ENCODE measurements at places on chromosomes 12 and 14.

DNA sequence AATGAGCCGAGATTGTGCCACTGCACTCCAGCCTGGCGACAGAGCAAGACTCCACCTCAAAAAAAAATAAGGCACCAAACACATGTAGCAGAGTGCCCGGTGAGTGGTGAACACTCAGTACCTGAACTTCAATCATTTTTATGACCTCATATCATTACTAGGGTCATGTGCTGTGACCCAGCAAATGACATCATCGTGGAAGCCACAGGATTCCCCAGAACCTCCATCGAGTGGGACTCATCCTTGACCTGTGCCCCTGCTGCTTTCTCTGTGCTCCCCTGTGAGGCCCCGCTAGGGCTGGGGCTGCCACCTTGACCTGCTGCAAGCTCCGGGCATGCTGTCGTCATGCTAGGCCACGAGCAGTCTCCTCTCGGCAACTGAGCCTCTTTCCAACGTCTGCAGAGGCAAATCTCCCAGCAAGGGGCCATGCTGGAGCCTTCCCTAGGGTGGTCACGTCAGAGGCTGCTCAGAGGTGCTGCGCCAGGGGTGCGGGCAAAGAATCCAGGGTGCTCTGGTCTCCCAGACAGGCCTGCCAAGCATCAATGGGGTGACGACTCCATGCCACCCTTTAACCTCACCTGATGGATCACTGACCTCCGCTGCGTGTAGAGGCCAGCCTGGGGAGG is 18.5 kb downstream of the GLTP start:
- no peak for DNase-seq

DNA sequence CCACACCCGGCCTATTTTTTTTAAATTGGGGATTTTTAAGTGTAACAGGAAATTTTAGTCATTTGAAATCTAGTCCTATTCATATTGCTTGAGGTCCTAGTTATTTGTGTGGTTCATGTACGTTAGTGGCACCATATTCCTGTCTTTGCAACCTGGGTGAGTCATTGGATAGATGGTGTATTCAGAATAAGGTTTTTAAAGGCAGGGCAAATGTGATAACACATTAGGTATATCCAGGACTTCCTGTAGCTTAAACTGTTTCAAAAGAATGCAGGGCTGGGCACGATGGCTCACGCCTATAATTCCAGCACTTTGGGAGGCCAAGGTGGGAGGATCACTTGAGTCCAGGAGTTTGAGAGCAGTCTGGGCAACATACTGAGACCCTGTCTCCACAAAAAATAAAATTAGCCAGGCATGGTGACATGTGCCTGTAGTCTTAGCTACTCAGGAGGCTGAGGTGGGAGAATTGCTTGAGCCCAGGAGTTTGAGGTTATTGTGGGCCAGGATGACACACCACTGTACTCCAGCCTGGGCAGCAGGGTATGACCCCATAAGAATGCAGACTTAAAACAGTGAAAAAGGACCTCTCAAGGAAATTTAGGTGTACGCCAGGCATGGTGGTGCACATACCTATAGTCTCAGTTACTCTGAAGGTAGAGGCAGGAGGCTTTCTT is 8.1 kb downstream of the ATP6V0A2 start:
- DNase-seq = no peak

GRCh38 chr12:78037707-78038106 is 207.0 kb downstream of the NAV3 start:
- DNase-seq = no peak

DNA sequence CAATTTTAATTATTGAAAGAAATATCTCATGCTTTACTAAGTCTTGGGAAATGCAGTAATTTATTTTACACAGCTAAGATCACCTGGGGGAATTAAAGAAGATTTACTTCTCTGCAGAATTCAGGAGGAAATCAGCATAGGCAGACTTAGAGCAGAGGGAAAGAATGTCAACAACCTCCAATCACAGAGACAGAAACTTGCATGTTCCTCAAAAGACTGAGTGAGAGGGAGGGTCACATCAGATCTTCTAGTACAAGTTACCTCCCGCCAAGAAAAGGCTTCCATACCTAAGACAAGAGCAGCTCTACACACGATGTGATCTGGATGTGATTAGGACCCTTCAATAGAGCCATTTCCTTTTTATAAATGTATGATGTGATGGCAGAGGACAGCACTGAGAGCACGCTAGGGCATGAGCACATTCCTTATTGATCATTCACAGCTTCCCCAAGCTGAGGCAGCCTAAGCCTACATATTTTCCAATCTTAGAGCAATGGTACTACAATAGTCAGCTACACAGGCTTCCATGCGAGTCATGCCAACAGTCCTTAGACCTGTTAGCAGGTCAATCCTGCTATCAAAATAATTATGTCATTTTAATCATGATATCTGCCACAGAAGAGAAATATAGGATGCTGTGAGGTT is 403.3 kb downstream of the ETNK1 start:
- no peak for DNase-seq

DNA sequence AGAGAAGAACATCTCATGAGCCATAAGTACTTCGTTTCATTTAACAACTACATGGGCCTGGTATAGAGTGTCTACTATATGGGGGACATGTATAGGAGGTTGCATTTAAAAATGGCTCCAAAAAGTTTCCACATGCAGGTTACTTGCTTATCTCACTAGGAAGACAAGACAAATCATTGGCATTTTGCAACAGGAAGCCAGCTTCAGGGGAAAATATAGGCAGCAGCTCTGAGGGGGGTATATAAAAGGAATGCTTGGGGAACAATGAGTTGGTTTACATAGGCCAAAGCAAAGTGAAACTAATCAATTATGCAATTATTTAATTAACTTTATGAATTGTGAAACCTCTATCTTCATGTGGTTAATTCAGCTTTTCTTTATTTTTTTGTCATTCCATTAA is 225.3 kb downstream of the KCNH5 start:
- DNase-seq = no peak

- DNase-seq = no peak
These were observed 9.3 kb upstream of the TMEM260 start for GRCh38 chr14:56570295-56570694.

DNA sequence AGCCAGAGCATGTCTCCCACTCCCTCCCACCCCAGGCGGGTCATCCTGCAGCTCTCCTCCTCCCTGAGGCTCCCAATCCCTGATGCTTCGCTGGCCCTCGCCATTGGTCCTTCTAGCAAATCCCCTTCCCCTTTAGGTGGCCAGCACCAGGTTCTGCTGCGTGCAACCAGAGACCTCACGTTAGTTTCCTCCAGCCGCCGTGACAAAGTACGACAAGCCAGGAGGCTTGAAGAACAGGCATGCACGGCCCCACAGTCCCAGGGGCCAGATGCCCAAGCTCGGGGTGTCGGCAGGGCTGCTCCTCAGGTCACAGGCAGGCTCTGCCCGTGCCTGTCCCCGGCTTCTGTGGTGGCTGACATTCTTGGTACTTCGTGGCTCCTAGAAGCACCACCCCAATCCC is 95.8 kb downstream of the RIMBP2 start:
- no peak for DNase-seq

- no peak for DNase-seq
These were observed 95.2 kb upstream of the HMGA2 start for GRCh38 chr12:65728848-65729793.

- DNase-seq = no peak
These were observed 3.2 kb upstream of the CLEC4C start for GRCh38 chr12:7750350-7750749.

DNA sequence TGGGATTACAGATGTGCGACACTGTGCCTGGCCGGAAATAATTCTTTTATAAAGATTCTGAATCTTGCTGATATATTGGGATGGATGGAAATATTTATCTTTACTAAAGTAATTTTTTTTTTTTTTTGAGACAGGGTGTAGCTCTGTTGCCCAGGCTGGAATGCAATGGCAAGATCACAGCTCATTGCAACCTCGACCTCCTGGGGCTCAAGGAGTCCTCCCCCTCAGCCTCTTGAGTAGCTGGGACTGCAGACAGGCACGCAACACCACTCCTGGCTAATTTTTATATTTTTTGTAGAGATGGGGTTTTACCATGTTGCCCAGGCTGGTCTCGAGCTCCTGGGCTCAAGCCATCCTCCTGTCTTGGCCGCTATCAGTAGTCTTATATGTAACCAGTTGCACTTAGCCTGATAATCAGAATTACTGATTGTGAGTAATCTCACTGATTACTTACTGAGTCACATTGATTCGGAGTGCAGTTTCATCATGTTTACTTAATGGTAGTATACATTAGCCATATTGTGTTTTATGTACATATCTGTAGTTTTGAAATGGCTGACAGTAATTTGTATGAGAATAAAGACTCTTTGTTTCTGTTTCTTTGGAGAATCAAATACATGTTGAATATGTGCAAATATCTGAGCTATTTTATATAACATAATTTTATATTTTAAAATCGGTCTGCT is 50.4 kb upstream of the LRTM2 start:
- DNase-seq = no peak

DNA sequence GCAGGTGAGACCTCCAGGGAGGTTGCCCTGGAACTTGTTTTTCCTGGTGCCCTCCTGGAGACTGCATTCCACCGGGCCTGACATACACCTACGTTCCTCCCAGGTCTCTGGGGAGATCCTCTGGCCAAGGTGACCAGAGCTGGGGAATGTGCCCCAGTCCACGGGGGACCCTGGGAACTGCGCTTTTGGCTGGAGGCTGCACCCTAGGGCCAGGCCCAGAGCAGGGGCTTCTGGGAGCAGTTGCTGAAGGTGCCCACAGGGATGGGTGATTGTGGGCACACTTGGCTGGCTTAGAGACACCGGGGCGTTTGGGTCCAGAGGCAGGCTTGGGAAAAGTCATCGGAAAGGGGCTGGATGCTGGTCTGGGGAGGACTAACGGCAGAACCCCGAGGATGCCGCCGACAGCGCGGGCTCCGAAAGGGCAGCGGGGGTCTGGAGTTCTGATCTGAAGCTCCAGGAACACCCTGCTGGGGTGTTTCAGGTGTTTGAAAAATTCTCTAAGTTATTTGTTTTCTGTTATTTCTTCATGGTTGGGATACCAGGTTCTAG is 36.5 kb upstream of the TDRD9 start:
- no peak for DNase-seq

GRCh38 chr12:29728030-29728429 is 55.7 kb downstream of the TMTC1 start:
- DNase-seq = no peak

DNA sequence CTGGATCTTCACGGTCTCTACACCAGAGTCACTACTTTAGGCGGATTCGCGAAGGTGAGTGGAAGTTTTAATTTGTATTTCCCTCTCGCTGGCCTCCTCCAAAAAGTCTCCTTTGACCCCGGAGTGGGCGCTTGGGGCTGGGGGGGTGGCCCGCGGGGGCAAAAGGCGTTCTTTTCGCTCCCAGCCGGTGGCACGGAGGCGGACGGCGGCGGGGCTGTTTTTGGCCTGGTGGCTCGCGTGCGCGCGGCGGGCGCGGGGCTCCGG is 510 bp downstream of the ARID2 start:
- DNase-seq = no peak

- DNase-seq = peak; percentile 42
These were observed 34.0 kb downstream of the VCPKMT start for GRCh38 chr14:50082308-50082742.

GRCh38 chr14:72788972-72789728 is 104.8 kb downstream of the DPF3 start:
- no peak for DNase-seq

DNA sequence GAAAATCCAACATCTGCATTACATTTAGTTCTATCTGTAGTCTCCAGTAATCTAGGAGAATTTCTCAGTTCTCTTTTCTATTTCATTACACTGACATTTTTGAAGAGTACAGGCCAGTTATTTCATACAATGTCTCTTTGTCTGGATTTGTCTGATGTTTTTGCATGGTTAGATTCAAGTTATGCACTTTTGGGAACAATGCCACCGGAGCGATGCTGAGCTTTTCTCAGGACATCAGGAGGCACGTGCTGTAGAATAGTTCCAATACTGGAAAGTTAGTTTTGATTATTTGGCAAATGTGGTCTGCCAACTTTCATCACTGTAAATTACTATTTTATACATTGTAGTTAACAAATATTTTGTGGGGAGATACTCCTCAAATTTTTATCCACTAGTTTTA is 43.1 kb downstream of the ALDH1L2 start:
- DNase-seq = no peak

DNA sequence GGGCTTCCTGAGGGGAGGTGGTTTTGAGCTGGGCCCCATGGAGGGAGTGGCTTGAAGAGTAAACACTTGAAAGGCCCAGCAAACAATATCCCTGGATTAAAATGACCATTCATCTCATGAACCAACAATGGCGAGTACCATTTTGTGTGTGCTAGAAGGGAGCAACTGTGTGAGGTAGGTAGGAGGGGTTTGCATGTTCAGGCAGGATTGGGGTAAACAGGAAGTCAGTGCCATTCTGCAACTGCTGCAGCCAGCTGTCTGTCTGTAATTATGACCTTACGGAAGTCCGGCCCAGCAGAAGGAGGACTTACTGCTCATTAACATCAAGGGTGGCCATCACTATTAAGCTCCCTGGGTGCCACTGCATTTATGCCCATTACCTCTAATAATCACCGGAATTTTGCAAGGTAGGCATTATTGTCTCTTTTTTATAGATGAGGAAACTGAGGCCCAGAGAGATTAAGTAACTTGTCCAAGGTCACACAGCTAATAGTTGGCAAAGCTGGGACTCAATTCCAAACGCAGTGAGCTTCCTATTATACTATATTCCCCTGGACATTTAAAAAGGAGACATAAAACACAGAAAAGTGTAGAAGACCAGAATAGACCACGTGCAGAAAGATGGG is 16.6 kb upstream of the IFI27L2 start:
- no peak for DNase-seq

DNA sequence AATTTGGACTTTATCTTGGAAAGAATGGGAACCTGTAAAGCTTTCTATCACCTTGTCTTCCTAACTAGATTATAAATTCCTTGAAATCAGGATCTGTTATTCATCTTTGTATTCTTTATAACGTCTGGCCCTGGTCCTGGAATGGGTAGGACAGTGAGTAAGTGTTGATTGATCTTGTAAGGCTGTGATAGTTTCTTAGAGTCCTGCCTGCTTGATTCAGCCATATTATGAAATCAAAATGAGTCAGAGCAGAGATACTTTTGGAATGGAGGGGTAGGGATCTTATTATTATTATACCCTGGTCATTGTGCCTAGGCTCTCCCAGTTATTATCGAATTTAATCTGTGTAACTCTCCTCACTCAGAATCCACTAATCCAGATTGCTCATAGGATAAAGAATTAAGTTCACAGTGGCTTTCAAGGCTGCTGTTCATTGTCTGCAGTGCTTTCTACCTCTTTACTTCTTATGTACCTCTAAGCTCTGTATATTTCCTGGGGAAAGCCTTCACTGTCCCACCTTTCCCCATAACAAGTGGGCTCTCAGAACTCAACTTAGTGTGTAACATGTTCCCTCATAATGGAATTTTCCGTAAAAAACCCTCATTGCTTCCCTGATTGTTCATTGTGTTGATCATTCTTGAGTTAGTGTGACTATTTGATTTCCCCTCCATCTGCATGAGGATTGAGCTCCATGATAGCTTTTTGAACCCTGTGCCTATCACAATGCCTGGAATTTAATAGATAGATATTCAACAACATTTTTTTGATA is 93.3 kb downstream of the DAAM1 start:
- no peak for DNase-seq

- no peak for DNase-seq
These were observed 304.4 kb downstream of the DUSP6 start for GRCh38 chr12:89047856-89048418.

Measured in activated effector memory CD4-positive, alpha-beta T cell treated with Interleukin-2 at 50 U/mL for 16 hours (primary cell).